ENCODE measurements at places on chromosomes 7 and 10.

GRCh38 chr7:47957156-47957555 lies 8.9 kb upstream of the PKD1L1 start:
- no peak for DNase-seq

DNA sequence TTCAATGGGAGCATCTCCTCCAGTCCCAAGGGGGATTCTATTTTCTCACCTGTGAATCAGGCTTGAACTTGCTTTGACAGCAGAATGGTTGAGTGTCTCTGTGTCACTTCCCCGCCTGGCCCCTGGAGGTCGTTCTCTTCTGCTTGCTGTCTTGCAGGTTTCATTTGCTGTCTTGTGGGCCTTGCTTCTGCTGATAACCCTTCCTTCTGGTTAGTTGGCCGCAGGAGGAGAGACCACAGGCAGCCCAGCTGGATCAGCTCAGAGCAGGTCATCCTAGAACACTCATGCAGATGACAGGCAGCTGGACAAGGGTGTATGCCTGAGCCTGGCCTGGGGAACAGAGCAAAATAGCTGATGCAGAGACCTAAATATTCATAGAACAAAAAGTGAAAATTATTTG lies 344.2 kb upstream of the ADARB2 start:
- no peak for DNase-seq

GRCh38 chr7:151431281-151431767 lies 8.6 kb downstream of the CRYGN start:
- DNase-seq: no peak

GRCh38 chr7:144659211-144659610 lies 176.6 kb downstream of the TPK1 start:
- peak; percentile 50 for DNase-seq

DNA sequence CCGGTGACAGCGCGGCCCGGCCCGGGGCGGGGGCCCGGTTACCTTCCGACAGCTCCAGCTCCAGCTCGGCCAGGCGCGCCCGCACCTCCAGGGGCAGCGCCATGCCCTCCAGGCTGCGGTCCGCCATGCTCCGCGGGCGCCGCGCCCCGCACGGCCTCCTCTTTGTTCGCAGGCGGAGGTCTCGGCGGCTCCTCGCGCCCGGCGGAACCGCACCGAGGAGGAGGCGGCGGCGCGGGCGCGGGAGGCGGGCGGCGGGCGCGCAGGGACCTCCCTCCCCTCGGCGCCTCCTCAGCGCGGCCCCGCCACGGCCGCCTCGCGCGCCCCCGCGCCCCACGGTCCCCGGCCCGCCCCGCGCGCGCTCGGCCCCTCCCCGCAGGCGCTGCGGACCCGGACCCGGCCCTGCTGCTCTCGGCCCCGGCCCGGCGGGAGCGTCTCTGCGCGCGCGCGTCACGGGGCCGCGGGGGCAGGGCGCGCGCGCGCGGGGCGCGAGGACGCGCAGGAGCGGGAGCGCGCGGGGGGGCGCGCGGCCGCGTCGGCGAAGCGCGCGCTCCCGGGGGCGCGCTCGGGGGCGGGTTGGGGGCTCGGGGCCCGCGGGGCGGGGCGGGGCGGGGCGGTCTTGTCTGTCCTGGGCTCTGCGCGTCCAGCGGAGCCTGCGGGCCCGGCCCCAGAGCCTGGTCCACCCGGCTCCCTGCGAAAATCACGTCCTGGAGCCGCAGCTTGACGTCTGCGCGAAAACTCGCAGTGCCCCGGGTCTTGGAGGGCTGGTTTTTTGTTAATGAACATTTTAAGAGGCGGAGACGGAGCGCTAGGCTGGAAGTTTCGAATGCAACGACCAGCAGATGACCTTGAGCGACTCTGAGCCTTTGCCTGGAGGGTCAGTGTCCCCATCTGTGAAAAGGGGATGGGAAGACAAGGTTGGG lies at the start of gene DIP2C:
Gene DIP2C, minus strand, starts transcription at position 217 of the 920 bp plus-strand sequence. Its CDS starts 90 bp downstream, at position 127.
- peak; percentile 99 for DNase-seq

- no peak for DNase-seq
Measured at GRCh38 chr10:67539312-67539711, 156.7 kb downstream of the CTNNA3 start.

GRCh38 chr7:47647181-47647917 lies 65.4 kb upstream of the TNS3 start:
- DNase-seq: no peak

- DNase-seq: no peak
Measured at GRCh38 chr10:34384372-34384771, 430.7 kb downstream of the PARD3 start.

- peak; percentile 76 for DNase-seq
Measured at GRCh38 chr10:11986593-11987216, 55.9 kb downstream of the UPF2 start.

DNA sequence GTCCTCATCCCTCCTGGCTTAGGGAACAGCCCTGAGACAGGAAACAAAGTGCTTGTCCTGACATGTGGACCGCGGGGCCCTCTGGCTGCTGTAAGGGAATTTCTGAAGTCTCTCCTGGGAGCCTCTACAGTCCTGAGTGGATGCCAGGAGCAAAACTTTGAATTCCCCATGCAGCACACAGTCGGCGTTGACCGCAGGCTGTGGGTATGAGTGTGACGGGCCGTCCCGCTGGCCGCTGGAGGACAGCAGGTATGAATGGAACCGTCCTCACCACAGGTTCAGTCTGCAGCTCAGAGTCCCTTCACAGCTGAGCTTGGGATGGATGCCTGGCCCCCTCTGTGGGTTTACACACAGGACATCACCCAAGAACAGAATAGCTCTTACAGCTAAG lies 94.9 kb downstream of the GPR26 start:
- no peak for DNase-seq
